ENCODE measurements at places on chromosomes 16 and 17.

DNA sequence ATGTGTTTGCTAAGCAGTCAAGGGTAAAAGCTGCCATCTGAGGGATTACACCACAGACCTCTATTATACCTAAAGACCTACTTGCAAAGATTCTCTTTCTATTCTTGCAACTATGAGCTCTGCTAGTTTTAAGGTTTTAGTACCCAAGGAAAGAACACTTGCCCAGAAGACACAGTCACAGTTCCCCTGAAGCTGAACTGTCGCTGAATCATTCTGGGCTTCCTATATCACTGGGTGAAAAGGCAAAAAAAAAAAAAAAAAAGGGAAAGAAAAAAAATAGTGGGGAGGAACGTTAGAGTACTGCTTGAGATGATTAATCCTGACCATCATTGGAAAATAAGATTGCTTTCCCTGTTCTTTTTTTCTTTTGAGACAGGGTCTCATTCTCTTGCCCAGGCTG is 37.9 kb downstream of the LYRM1 start:
- DNase-seq: no peak

GRCh38 chr17:68542698-68543463 is 30.7 kb downstream of the PRKAR1A start:
- no peak for DNase-seq

DNA sequence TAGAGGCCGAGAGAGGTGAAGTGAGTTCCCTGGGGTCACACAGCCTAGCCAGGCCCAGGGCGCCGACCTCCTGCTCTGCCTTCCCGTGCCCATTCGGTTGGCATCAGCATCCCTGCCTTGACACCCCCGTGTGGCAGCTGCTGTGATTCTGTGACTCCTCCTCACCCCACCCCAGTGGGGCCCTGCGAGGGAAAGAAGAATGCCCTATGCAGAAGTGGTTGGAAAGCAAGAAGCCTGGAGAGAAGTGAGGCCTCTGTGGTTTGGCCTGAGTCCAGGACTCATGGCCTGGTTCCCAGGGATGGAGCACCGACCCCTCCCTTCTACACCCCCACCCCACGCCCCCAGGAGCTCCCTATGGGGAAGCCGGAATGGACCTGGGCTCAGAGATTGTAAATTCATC is 296.2 kb downstream of the SEC14L1 start:
- DNase-seq: no peak

GRCh38 chr16:50246299-50247122 is 19.8 kb upstream of the ADCY7 start:
- DNase-seq: no peak

GRCh38 chr17:27226611-27227230 is 67.2 kb upstream of the WSB1 start:
- DNase-seq: no peak

DNA sequence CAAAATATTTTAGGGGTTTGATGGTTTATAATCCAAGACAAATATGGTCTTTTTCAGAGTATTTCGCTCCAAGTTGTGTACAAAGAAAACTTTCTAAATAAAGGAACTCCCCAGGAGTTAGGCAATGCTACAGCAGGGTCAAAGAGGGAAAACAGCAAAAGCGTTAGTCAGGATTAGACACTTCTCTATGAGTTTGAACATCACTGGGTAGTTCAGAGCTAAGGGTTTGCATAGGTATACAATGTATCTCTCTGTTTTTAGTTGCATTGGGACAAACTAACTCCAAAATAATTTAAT is 34.8 kb downstream of the FAM20A start:
- no peak for DNase-seq

GRCh38 chr17:68908045-68908444 is 47.1 kb downstream of the ABCA8 start:
- no peak for DNase-seq

DNA sequence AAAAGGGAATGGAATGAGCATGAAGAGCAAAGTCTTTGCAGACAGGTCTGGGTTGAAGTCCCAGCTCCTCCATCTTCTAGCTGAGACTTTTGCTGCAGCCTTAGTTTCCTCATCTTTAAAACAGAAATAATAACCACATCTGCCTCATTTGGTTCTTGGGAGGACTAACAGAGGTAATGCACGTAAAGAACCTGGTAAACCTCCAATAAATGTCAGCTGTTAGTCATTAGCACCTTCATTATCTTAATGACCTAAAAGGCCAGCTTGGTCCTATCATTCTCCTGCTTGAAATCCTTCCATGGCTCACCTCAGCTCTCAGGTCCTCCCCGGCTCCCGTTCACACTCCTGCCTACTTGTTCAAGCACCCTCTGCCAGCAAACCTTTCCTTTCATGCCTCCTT is 51.8 kb downstream of the SKAP1 start:
- no peak for DNase-seq

All from stimulated activated CD4-positive, alpha-beta T cell treated with anti-CD3 and anti-CD28 coated beads, Interleukin-15, amount 100 ng/mL, for 1 hour (primary cell).